ENCODE measurements at places on chromosomes 2 and 18.

GRCh38 chr2:12717191-12718014 lies 667 bp downstream of the TRIB2 start:
- DNase-seq: no peak

GRCh38 chr18:44777457-44778192 lies 96.9 kb downstream of the SETBP1 start:
- DNase-seq: no peak

DNA sequence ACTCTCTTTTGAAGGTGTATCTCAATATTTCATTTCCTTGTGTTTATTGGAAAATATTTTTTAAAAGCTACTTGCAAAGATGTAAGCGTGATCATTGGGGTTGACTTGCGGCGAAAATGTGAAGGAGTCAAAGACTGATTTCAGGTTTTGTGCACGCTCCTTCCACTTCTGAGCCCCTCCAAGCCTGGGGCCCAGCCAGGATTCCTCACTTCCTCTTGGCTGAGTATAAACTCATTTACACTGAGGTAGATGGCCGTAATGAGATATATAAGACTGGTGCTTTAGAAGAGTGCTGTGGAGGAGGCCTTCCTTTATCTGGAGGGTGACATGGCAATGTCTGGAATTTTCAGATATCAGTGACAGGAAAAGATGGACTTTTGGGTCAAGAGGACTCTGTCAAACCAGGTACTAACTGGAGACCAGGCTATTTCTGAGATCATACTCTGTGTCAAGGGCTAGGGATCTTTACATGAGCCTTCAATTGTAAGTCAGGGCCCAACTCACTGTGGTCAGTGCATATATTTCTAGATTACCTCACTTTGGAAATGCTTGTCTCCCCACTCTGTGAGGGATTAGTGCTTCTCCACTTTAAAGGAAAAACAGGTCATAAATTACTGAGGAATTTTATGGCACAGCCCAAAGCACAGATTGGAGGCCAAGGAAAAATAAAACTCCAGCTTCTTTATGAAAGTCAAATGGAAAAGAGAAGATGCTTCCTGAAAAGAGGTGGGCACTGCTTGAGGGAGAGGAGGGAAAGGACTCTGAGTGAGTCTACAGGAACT lies 22.8 kb downstream of the PRKCE start:
- DNase-seq: no peak

DNA sequence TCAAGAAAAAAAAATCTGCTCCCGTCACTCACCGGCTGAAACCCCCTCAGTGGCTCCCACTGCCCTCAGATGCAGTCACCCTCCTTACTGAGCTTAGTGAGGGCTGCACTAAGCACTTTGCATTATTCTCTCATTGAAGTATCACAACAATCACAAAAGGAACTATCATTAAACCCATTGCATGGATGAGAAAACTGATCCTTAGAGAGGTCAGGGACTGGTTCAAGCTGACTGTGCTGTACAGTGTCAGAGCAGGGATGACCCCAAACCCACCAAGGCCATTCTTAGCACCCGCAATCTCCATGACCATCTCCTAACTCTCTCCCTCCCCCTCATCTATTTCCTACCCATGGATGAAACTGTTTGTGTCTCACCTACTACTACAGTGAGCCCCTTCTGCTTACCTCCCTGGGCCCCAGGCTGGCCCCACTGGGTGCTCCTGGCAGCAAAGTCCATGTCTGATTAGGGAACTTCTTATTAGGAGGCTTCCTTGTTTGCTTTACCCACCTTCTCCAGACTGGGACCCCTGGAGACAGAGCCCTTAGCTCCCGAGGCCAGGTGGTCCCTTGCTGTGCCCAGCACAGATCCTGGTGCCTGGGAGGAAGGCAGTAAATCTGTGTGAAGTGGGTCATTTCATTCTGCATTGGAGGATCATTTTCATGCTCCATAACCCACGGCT lies 139.3 kb upstream of the ID2 start:
- DNase-seq: no peak

GRCh38 chr2:117137371-117137770 lies 677.1 kb upstream of the DDX18 start:
- no peak for DNase-seq

DNA sequence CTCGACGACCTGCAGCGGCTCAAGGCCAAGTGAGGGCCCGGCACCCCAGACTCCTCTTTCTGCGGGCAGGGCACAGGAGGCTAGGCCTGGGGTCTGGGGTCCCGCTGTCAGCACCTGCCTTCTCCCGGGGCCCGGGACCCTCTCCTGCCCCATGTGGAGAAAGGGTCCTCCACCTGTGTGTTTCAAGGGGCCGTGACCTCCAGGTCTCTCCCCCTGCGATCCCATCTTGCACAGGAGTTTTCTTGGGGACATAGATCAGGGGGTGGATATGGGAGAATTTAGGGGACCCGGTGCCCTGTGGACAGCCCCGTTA lies 791 bp downstream of the DES start:
- no peak for DNase-seq

GRCh38 chr18:31396796-31397612 lies 20.4 kb downstream of the DSG4 start:
- DNase-seq: no peak

- no peak for DNase-seq
Measured at GRCh38 chr2:128641421-128642080, 322.9 kb upstream of the HS6ST1 start.

- no peak for DNase-seq
Measured at GRCh38 chr2:42569116-42569711, 782 bp downstream of the MTA3 start.

- DNase-seq: no peak
Measured at GRCh38 chr2:54995553-54995952, 54.7 kb downstream of the RTN4 start.

DNA sequence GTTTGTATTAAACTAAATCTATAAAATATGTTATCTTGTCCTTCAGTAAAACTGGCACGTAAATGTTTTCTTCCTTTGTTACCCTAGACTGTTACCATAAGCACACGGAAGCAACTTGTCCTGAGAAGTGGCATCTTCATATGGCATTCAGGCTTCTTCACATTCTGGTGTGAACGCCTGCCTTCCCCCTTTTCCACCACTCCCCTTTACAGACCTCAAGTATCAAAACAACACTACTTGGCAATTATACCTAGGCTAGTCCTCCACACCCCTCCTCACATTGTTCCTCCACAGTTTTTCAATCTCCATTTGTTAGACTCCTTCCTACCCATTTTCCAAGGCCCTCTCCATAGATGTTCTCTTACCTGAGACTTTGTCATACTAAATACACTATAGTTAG lies 2.9 kb downstream of the MEX3C start:
- DNase-seq: no peak

DNA sequence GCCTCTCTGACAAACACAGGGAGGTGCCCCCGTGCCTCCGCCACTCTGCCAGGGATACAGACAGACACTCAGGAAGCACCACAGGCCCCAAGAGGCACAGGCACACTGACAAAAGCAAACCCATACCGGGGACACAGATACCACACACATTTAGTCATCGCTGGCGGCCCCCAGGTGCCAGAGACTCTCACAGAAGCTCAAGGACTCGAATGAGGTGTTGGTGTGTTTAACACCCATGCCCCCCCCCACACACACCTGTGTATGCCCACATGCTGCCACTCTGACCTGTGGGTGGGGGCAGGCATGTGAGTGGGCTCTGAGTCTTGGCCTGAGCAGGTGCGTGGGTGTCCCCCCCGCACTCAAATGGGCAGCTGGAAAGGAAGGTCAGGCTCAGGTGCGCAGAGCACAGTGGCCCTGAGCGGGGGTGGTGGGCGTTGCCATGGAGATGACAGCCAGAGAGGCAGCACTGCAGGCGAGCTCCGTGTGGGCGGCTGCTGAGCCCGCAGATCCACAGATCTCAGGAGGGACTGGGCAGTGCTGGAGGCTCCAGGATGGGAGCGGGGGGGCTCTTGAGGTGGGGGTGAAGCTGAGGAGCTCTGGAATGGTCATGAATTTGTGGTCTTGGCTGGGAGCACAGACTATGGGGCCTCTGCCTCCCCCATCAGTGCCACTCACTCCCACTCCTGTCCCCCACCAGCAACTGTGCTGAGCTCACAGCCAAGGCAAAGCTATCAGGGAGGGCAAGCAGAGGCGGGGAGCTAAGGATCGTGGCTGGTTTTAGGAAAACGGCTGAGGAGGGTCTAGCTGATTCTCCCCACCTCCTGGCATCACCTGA lies 73.9 kb upstream of the TAF1B start:
- DNase-seq: no peak

DNA sequence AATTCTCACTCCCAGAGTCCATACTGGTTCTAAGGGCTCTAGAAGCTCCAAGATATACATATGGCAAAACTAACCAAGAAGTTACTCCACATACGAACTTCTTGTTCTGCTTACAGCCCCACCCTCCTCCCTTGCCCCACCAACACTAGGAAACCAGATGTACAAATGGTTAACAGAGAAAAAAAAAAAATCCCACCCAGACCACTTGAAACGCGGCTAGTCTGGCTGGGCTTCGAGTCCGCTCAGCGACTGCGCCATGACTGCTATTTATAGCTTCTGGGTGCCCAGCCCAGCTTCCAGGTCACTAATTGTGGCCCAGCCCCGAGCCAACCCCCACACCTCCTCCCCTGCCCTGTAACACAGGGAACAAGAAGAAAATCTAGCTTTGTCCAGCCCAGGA lies 47.0 kb upstream of the IHH start:
- DNase-seq: no peak

DNA sequence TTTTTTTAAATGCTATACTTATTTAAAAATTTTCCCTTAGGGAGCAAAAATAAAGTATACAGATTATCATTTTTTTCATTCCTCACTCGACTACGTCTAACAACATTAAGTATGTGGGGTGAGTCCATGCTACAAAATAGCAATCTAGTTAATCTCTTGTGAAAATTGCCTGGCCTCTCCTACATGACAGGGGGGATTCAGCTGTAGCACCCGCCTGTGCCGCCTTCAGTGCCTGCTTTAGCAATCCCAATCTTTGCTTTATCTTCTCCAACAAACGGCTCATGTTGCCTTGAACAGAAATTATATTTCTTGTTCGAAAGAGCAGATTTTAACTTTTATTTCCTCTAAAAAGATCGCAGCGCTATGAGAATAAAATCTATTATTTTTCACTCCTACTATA lies 2.4 kb upstream of the SOX11 start:
- no peak for DNase-seq

DNA sequence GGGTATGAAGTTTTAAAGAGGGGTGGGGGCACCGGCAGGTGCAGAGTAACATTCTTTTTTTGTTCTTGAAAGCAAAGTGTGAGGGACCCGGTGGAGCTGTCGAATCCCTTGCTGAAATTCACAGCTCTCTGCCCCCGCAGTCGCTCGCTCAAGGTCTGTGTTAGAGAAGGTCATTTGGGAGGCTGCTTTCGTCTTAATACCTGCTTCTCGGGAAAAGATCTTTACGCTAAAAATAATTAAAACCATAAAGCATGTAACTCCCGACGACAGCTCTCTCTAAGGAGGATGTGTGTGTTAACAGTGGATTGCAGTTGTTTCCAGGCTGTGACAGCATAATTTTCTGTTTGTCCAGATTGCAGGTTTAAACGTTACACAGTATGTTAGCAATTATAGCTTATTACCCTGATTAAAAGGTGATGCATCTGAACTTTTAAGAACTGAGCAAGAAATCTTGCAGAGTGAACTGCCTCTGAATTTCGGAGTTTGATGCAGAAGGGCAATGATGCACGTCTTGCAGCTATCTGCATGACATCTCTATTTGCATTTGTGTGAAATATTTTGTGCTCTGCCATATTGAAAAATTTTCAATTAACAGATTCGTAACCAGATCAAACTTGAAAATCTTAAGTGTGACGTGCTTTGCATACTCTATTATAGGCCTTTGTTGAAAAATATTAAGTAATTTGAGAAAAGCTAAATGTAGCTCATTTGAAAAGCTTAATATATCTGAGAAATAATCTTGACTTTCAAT lies 954 bp downstream of the RAPGEF4 start:
- DNase-seq: no peak

GRCh38 chr2:80438686-80439085 lies 134.1 kb upstream of the LRRTM1 start:
- no peak for DNase-seq

- DNase-seq: no peak
Measured at GRCh38 chr2:7450188-7450832, 533.1 kb downstream of the RNF144A start.

DNA sequence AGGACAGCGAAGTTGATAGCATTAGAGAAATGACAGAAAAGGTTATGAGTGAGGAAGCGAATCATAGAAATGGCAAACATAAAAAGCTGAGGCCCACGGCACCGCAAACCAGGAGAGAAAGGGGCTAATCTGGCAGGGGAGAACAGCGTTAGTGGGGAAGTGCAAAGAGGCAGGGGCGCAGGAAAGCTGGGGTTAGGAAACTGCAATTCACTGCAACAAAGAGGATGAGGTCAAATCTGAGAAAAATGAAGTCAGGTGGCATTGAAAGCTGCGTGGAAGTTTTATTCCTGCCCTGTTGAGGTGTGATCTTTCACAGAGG lies 653 bp upstream of the ABI2 start:
- no peak for DNase-seq

- DNase-seq: no peak
Measured at GRCh38 chr18:63409301-63409700, 13.0 kb downstream of the VPS4B start.

DNA sequence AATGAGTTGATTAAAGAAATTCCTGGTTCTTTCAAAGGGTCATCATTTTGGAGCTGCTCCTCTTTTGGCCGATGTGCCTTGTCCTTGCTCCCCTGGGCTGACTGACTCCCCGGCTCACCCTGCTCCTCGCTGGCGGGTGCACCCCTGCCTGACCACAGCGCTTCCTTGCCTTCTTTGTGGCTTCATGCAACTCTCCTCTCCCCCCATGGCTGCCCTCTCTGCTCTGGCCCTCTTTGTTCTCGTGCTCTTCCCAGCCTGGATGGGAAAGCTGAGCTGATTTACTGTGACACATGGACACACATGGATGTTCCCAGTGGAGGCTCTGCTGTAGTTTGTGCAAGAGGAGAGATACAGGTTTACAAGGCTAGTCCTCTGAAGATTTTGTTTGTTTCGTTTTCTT lies 234.6 kb downstream of the HAUS1 start:
- DNase-seq: no peak

- no peak for DNase-seq
Measured at GRCh38 chr2:192087398-192087958, 107.3 kb downstream of the TMEFF2 start.

GRCh38 chr2:9247786-9248185 lies 41.2 kb downstream of the ASAP2 start:
- no peak for DNase-seq

- DNase-seq: no peak
Measured at GRCh38 chr18:50190236-50190635, 4.7 kb downstream of the MYO5B start.

- DNase-seq: no peak
Measured at GRCh38 chr2:57943315-57943714, 103.3 kb upstream of the VRK2 start.

- no peak for DNase-seq
Measured at GRCh38 chr18:79507076-79507545, 111.4 kb downstream of the NFATC1 start.

GRCh38 chr2:129803871-129804270 lies 175.6 kb upstream of the RAB6C start:
- DNase-seq: no peak

DNA sequence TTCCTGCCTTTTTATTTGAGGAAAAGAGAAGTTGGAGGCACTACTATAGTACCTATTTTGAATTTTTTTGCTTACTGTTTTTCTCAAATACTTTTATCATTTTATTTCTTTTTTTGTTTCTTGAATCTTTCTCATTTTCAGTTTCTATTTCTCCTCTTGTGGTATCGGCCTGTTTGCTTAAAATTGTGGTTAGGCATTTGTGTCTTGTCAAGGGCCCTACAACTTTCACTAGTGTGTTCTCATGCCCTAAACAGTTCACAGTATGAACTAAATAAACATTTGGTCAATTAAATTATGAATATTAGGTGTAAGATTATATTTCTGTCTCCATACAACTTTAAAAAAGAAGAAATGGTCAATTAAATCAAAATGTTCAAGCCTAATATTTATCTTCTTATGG lies 613.5 kb downstream of the MBD2 start:
- DNase-seq: no peak
